ENCODE measurements at places on chromosomes 4 and X. TPM values are rescaled to one million over a fixed set of nuclear protein-coding genes. Genes with fewer than 3 reads are reported as not detected.

The OTC gene
- not detected for total RNA-seq

The IL1RAPL1 gene
- not detected for total RNA-seq

The EDNRA gene
- not detected for total RNA-seq

The NAP1L2 gene
- 2.0 TPM for total RNA-seq

The LRCH2 gene
- not detected for total RNA-seq

The HSFX3 gene
- total RNA-seq: not detected

The KLHL13 gene
- not detected for total RNA-seq

The TLR3 gene
- total RNA-seq: 0.10 TPM

The GAGE12E gene
- total RNA-seq: not detected
